NCI-H1105 (cell line): ENCODE measurements at places on chromosomes 5 and 9.

DNA sequence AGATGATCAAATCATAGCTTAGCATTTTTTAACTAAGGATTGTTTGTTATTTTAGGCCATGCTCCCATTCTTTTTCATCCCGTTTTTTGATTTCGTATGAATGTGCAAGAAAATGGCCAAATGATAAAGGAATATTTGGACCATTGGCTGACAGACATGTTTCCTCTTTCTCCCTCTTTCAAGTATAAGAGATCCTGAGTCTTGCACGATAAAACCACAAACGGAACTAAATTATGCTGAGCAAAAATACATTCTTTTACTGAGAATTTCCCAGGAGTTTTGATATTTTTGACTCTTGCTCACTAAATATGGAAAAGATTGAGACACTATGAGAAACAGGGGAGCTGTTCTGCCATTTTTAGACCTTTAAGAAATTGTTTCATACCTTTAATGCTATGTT is 90.4 kb upstream of the KLF9 start:
- DNase-seq, result no peak

GRCh38 chr9:127874301-127875221 is 2.9 kb downstream of the AK1 start:
- DNase-seq, result no peak

GRCh38 chr5:54454602-54455001 is 897 bp upstream of the HSPB3 start:
- DNase-seq, result no peak

DNA sequence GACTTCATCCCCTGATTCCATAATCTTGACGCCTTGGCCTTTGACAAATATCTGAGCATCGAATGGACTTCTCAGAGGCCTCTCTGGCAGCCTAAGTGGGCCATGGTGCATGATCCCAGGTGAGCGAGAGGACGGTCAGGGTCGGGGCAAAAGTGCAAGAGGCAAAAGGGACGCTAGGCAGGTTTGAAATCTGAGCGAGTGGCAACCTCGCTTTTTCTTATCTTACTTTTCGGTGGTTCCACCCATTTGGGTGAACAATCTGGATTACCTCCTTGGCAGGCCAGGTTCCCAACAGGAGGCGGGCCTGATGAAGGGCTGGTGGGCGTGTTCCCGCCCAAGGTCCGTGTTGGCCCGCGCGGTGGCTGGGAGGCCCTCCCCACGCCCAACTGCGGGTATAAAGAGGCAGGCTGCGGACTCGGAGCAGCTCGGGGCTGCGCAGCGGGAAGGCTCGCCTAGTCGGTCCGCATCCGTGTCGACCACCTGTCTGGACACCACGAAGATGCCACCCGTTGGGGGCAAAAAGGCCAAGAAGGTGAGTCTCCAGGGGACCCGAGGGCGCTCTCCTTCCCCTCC is at the start of gene BHMT:
BHMT (plus strand) TSS at position 423 of the 573 bp plus-strand sequence; CDS start at position 500, 77 bp downstream.
- no peak for DNase-seq

DNA sequence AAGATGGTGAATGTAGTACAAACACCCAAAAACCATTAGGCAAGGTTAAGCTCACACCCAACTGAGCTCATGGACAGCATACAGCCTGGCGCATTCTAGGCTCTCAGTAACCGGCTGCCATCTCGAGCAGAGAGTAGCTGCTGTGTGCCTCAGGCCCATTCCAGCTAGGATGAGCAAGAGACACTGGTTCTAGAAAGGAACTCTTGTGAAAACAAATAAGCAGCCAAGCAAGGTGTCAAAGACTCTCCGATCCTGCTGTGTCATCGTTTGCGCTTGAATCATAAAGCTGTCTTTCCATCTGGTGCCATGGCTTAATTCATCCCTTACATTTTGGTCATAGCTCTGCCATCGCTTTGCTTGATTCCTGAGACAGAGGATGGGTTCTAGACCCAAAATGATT is 135.4 kb upstream of the MSX2 start:
- DNase-seq, result no peak

DNA sequence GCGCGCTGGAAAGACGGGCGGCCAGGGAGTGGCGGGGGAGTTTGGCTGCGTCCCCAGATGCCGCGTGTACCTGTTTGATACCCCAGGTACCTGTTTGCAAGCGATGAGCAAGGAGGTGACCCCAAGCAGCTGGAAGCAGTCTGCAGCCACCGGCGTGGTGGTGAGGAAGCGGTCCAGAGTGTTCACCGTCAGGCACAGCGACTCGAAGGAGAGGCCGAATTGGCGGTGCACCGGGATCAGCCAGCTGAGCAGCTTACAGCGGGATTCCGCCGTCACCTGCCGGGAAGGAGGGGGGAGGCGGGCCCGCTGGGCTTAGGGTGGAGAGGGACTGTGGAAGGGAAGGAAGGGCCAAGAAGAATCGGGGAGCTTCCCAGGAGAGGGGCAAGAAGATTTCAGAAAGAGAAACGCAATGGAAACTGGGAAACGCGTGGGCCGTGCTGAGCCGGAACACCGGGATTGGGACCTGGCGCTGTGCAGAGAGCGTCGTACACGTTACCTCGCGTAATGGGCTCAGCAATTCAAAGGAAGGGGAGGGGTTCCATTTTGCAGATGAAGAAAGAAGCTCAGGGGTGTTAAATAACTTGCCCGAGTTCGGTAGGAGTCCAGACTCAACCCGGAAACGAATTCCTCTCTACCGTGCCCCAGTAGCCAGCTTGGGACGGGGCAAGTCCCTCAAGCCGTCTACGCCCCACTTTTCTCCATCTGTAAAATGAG is 980 bp downstream of the CCNO start:
- DNase-seq, result no peak

DNA sequence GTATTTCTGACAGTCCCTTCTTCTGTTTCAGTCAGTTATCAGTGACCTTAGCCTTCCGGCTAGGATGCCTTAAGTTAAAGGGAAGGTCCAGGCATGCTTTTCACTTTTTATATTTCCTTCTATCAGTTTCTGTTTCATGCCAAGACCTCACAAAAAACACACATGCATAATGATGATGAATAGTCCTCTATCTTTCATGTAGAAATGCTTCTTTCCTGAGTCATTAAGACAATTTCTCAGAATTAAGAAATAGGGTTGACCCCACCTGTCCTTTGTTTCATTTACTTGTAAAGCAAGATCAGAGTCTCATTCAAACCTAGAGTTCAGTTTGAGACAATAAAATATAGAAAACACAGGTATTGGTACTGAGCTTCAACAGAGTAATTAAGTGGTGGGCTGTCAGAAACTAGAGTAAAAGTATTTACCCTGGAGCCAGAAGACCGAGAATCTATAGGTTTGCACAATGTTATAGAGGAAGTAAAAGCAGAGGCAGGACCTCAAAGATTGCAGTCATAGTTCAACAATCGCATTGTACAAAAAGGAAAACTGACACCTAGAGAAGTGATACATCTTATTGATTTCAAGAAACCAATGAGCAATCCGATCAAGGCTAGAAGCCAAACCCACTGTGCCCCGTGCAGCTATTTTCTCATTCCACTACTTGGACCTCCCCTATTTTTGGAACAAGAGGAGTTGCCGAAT is 118.7 kb upstream of the PUM3 start:
- DNase-seq, result no peak

DNA sequence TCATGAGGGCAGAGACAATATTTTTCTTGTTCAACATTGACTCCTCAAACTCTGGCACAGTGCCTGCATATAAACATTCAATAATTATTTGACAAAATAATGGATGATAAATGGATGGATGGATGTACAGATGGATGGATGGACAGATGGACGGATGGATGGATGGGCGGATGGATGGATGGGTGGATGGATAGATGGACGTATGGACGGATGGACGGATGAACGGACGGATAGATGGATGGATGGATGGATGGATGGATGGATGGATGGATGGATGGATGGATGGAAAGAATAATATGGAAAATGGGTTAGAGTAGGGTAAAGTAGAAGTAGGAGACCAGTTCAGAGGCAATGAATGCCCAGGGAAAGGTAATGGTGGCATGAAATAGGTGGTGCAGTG is 589.2 kb downstream of the EBF1 start:
- DNase-seq, result no peak

DNA sequence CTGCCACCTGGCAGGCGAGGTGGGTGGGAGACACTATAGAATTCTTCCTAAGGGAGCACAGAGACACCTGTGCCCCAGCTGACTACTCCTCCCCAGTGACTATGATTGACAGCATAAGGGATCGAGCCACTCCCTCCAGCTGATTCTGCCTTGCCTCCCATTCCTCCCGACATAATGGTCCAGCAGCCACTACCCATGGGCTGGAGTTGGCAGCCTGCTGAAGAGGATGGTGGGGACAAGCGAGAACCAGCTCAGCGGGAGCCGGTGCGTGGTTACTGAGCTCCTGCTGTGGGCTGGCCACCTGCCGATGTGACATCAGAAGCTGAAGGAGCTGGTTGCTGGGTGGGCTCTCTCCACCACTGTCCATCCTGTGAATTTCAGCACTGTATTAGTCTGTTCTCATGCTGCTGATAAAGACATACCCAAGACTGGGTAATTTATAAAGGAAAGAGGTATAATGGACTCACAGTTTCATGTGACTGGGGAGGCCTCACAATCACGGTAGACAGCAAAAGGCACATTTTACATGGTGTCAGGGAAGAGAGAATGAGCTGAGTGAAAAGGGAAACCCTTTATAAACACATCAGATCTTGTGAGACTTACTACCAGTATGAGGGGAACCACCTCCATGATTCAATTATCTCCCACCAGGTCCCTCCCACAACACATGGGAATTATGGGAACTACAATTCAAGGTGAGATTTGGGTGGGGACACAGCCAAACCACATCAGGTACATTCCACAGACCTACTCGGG is 12.1 kb upstream of the NCS1 start:
- DNase-seq, result no peak

DNA sequence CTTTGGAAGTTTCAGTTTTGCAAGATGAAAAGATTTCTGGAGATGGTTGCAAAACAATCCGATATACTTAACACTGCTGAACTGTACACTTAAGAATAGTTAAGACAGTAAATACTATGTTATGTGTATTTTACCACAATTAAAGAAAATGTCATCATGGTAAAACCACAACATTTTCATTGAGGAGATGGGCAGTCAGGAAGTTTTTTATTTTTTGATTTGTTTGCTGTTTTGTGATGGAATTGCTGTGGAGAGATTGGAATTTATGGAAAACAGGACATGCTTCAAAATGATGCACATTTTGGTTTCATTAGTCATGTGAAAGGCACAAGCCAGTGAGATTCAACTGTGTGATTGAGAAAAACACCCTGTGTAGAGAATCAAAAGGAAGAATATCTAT is 90.5 kb upstream of the AGXT2 start:
- DNase-seq, result no peak

- DNase-seq, result no peak
Observed at GRCh38 chr9:112754578-112754977, 4.0 kb downstream of the SNX30 start.

- no peak for DNase-seq
Observed at GRCh38 chr5:155295111-155295510, 281.6 kb downstream of the KIF4B start.

DNA sequence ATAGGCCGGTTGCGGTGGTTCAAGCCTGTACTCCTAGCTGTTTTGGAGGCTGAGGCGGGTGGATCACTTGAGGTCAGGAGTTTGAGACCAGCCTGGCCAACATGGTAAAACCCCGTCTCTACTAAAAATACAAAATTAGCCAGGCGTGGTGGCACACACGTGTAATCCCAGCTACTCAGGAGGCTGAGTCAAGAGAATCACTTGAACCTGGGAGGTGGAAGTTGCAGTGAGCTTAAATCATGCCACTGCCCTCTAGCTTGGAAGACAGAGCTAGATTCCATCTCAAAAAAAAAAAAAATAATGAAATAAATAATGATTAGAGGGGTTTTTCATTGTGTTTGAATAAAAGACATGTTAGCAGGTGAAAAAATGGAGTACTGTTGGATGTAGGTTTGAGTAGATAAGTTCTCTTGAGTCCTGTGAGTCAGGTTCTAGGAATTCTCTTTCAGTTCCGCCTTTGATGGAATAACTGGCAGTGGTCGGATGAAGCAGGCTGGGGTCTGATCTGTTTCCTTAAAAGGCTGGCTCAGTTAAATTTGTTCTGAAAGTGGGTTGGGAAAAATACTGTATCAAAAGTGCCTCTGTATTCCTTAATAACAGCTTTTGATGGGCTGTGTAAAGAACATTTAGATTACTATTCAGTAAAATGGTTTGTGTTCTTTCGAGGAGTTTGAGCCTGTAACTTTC is 73.2 kb downstream of the AOPEP start:
- DNase-seq, result no peak

GRCh38 chr9:3909966-3910650 is 384.3 kb upstream of the RFX3 start:
- no peak for DNase-seq

DNA sequence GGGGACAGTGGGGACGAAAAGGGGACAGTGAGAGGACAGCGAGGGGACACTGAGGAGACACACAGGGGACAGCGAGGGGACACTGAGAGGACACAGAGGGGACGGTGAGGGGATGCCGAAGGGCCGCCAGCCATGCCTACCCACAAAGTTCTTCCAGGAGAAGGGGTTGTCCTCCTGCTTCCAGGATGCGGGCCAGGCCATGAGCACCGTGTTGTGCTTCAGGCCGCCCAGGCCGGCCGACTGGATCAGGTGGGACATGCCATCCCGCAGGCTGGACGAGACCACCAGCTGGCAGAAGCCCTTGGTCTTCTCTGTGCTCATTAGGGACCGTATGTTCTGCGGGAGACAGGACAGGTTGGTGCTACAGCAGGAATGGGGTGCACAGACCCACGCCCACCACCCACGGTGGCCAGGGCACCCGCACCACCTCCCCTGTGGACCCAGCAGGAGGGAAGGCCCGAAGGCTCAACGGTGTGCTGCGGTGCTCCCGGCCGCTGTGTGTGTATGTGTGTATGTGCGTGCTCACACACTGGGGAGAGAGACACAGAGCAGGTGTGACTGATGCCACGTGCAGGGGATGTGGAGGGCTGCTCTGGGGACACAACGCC is 46.6 kb downstream of the SLC12A7 start:
- DNase-seq, result no peak

DNA sequence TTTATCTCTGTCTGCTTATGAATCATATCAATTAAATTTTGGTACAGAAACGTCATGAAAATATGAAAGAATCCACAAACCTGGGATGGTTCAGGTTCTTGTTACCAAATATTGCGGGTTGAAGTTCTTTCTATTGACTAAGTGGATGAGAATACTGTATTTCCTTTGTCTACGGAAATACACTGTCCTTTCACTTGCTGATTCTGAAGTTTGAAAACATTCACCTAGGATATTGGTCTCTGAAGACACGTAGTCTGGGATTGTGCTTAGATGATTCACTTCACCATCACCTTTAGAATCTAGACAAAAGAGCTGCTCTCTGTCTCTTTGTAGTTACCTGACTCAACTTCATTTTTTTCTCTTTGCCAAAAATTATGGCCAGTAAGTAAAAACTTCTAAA is 222.4 kb downstream of the FBN2 start:
- no peak for DNase-seq

DNA sequence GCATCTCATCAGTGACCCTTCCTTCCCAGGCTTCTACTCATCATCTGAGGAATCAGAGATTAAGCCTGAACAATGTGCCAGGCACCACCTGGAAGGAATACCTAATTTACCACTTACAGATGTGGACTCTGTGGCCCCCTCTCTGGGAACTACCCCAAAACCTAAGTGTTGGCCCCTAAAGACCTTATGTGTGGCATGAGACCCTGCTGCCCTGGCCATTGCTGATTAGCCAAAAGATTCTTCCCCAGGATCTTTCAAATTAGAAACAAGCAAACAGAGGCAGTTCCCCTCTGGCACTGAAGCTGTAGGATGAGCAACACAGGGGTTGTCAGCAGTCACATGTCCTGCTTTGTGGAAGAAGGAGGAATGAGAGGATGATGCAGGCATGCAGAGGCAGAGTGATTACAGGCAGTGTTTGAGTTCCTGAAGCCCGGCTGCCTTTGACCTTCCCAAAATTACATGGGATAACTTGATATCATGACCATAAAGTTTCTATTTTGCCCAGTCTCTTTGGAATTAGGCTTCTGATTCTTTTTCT is 10.6 kb downstream of the SPINK4 start:
- DNase-seq, result no peak

- no peak for DNase-seq
Observed at GRCh38 chr5:14775857-14776256, 95.7 kb downstream of the ANKH start.
